Panc1 (cell line): ENCODE measurements at places on chromosomes 3 and 15.

GRCh38 chr15:78672285-78673014 lies 31.4 kb upstream of the CHRNB4 start:
- DNase-seq, result no peak

DNA sequence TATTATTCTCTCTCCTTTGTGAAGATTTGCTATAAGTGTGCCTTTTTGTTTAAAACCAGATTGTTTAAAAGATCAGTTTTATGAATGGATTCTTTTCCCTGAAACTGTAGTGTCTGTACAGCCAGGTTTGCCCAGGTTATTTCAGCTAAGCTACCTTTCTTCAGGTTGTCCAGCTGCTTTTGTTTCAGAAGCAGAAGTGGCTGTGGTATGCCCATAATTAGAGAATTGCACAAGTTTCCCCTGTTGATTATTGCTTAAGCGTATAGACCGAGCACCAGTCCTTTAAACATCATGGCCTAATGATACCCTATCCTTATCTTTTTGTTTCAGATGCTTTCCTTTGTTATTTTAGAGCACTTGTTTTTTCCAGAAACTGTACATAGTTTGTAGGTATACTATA lies 10.2 kb downstream of the ASB7 start:
- DNase-seq, result no peak

- no peak for DNase-seq
Observed at GRCh38 chr3:187014417-187014864, 84.1 kb downstream of the ST6GAL1 start.

GRCh38 chr15:26580943-26581342 lies 191.9 kb downstream of the GABRB3 start:
- no peak for DNase-seq

GRCh38 chr3:17054982-17055343 lies 170.2 kb downstream of the PLCL2 start:
- no peak for DNase-seq

- no peak for DNase-seq
Observed at GRCh38 chr3:149941186-149941585, 29.5 kb downstream of the PFN2 start.

DNA sequence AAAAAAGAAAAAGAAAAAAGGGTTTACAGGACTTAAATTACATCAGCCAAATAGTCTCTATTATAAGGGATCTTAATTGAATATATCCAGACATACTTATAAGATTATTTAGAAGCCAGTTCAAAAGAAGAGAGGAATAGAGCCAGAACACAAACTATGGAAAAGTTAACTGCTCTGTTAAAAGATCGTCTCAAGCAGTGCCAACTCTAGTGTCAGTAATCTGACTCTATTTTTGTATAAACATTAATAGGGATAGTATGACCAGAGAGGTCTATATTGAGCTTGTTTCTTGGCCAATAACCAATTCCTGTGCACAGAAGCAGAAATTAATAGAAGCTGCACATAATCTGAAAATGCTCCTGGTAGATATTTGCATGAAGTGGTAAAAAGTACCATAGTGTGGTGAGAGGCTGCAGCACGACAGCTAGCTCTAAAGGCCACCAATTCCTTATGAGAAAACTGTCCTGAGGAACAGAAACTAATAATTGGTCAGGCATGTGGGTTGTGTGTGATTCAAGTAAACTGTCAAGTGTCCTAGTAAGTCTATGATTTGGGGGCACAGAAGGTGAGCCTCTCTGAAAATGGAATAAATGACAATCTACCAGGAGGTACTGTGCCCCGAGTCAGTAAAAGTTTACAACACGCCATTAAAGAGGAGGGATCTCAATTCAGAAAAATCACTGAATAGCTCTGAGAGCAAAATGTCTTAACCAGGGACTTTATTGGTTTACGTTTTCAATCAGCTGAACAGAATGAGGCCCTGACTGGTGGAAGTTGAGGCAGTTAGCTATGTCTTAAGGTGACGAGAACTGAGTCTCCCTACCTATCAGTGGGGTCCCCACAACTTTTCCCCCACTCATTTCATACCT lies 51.5 kb upstream of the NANOGP8 start:
- DNase-seq, result no peak

DNA sequence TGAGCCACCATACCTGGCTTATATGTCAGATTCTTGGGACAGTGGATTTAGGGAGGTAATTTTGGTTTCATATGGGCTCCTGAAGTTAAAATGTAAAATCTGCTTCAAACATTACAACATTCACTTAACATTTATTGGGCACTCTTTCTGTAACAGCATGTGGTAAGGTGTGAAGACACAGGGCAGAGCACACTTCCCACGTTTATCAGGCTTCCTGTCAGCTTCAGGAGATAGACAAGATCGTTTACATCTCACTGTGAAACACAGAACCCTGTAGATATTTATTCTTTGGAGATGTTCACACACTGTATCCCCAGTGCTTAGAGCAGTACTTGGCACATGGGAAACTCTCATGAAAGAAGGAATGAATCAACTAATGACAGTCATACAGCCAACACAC lies 426.0 kb upstream of the RARB start:
- no peak for DNase-seq

DNA sequence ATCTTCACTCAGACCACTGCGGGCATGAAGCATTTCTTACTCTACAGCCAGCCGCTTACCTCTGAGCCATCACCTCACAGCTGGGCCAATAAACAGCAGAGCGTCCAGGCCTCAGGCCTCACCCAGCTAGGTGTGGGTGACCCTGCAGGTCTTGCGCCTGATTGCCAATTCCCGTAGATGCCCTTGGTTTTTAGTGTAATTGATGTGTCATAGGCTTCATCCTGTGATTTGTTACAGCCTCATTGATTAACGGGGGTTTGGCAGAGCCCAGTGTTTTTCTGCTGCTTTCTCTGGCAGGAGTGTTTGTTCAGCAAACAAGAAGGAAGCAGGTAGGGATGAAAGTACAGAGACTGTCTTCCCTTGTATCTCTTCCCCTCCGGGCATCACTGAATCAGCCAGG lies 49.6 kb upstream of the BNIP2 start:
- DNase-seq, result no peak

- no peak for DNase-seq
Observed at GRCh38 chr3:109804697-109805096, 467.4 kb upstream of the DPPA4 start.

GRCh38 chr15:38238311-38238710 lies 14.3 kb upstream of the SPRED1 start:
- no peak for DNase-seq

DNA sequence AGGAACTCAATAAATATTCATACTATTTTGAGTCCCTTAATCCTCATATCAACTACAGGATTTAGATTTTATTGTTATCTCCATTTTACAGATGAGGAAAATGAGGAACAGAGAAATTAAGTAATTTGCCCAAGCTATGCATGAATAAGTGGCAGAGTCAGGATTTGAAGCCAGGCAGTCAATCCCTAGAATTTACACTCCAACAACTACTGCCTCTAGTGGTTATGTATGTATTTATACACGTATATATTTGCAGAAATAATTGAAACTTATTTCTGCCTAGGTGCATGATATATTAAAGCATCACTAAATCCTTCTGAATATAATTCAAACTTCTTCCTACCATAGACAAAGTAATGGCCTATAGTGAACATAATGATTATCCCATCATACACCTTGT lies 137.4 kb downstream of the SERPINI1 start:
- no peak for DNase-seq

- no peak for DNase-seq
Observed at GRCh38 chr15:40146037-40146436, 14.8 kb upstream of the BUB1B start.

GRCh38 chr15:38684440-38685010 lies 119.9 kb upstream of the RASGRP1 start:
- DNase-seq, result no peak

GRCh38 chr3:52294320-52295150 lies 6.9 kb downstream of the GLYCTK start:
- DNase-seq, result no peak

DNA sequence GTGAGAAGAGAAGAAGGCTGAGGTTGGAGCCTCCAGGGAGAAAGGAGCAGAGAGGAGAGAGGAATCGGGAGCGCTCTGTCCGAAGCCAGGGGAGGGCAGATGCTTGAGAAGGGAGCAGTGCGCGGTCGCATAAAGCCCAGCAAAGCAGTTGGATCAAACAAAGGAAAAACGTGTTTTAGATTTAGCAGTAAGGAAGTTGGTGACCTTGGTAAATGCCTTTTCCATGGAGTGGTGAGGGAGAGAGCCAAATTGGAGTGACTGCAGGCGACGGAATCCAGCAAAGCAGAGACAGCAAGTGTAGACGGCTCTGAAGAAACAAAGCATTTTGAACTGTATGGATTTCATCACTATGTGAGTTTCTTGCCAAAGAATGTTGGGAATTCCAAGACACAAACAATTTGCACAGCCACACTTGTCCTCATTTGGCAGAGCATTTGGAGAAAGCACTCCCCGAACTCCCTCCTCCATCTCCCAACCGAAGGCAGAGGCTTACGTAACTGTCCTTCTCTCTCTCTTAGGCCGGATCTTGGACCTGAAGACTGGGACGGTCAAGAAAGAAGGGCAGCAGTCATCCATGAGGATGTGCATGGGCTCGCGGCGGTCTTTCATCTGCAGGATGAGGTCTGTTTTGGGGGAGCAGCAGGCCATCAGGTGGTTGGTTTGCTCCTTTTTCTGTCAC lies 103.6 kb downstream of the ARNT2 start:
- no peak for DNase-seq

DNA sequence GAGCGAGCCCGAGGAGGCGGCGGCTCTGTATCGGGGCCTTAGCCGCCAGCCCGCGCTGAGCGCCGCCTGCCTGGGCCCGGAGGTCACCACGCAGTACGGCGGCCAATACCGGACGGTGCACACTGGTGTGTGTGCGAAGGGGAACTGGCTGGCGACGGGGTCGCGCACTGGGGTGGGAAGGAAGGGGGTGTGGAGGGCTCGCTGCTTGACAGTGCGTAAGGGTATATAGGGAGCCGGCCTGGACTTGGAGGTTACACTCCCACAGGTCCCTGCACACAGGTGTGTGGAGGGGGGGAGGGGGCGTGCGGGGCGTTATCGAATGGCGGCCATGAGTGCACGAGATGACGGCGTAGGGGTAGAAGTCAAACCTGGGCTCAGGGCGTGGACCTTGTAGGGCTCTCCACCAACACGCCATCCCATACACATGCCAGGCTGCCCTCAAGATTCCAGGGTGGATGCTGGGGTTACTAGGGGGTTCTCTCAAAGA lies 389 bp downstream of the APEH start:
- no peak for DNase-seq

DNA sequence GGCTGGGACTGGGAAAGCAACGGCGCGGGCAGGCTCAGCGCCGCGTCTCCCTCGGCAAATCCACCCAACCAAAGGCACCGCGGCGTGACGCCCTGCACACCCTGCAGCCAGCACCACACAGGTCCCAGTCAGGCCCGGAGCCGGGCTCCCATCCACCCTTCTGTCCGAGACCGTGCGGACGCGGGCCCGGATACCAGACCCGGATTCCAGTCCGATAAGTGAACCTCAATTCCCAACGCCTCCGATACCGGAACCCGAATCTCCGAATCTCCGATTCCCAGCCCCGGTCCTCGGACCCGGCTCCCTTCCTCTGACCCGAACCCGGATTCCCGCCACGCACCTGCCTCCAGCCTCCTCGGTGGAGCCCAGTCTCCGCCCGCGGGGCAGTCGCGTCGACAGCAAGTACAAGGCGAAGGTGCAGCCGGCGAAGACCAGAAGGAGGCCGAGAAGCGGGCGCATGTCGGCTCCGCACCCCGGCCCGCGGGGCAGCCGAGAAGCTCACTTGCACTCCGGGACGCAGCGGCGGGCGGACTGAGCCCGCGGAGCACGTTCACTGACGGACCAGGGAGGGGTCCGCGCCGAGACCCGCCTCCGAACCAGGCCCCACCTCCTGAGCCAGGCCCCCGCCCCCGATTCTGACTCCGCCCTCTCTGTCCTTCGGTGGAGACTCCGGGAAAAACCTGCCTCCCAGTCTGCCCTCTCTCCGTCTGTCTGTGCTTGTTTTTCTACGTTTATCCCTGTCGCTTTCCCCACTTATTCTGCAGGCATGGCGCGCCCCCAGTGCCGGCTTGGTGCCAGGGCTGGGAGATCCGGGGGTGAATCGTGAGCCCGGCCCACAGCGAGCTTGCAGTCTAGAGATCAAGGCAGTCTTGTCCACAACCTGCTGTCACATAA lies at the start of gene TMEM41A:
TMEM41A (minus strand) TSS at position 533 of the 894 bp plus-strand sequence; CDS start at position 459, 74 bp downstream.
- DNase-seq, result no peak

GRCh38 chr3:50128001-50128400 lies 27.1 kb upstream of the SEMA3F start:
- DNase-seq, result no peak

GRCh38 chr15:42595626-42596240 lies 20.3 kb downstream of the STARD9 start:
- DNase-seq, result no peak

DNA sequence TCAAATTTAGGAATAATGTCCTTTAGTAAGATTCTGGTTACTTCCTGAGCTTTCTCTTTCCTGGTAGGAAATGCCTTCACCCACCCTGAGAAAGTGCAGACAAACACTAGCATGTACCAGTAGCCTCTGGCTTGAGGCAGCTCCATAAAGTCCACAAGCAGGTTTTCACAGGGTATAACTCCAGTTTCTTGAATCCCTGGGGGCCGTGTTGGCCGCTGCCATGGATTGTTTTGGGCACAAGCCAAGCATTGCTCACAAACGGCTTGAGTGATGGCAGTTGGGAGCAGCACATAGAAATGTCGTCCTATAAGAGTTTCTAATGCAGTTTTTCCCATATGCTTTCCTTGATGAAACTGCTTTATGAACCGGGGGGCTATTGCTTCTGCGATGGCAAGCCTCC lies 164.1 kb downstream of the STXBP5L start:
- DNase-seq, result no peak

GRCh38 chr3:195914648-195915473 lies 6.5 kb upstream of the TNK2 start:
- peak; percentile 88 for DNase-seq

DNA sequence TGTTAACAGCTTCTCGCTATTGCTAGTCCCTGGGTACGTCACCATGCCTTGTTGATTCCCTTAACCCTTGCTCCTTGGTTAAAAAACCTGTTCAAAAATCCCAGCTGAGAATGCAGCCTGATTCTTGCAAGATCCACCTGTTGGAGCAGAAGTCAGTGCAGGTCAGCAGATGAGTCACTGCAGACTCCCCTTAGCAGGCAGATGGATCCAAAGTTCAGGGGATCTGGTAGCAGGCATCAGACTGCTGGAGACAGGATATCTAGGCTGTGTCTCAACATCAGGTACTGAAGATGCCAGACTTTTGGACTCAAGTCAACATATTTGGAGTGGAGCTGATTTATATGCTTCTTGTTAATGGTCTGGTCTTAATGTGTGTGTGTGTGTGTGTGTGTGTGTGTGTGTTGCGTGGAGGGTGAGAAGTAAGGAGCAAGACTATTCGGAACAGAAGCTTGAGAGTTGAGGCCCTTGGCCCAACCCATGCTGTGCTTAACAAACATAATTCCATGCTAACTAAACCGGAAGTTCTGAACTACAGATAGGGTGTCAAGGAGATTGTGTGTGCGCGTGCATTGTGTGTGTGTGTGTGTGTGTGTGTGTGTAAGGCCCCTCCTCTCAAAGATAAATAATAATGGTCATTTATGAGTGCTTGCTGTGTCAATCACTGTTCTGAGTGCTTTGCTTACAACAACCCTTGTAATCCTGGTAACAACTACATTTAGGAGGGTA lies 1.0 kb upstream of the C3orf52 start:
- no peak for DNase-seq

- DNase-seq, result no peak
Observed at GRCh38 chr15:80564056-80564455, 131.1 kb upstream of the ABHD17C start.
